ENCODE measurements at places on chromosomes 2 and 18. TPM values are rescaled to one million over a fixed set of nuclear protein-coding genes. Genes with fewer than 3 reads are reported as not detected.

- no peak overlapping the region for H3K4me3 ChIP-seq
- no peaks in the 10 kb centered on the region for H3K4me1 ChIP-seq
- no peak overlapping the region for H3K27ac ChIP-seq
- peak; percentile 1 for DNase-seq
- no peaks in the 10 kb centered on the region for H3K36me3 ChIP-seq
- H3K27me3 ChIP-seq, result no peaks in the 10 kb centered on the region
Measured at GRCh38 chr2:161873707-161874106, 200.3 kb downstream of the DPP4 start.

- H3K27me3 ChIP-seq, result no peaks in the 10 kb centered on the region
- no peak overlapping the region for H3K4me3 ChIP-seq
- no peak overlapping the region for H3K27ac ChIP-seq
- no peaks in the 10 kb centered on the region for H3K4me1 ChIP-seq
Measured at GRCh38 chr2:161019311-161019710, 140.9 kb upstream of the TANK start.

GRCh38 chr2:227125506-227125905 lies 38.5 kb downstream of the COL4A4 start:
- peaks cover 3% of the 10 kb centered on the region for H3K27me3 ChIP-seq
- H3K4me3 ChIP-seq, result no peak overlapping the region
- H3K36me3 ChIP-seq, result no peaks in the 10 kb centered on the region
- H3K4me1 ChIP-seq, result no peaks in the 10 kb centered on the region
- H3K27ac ChIP-seq, result no peak overlapping the region
- DNase-seq, result no peak

DNA sequence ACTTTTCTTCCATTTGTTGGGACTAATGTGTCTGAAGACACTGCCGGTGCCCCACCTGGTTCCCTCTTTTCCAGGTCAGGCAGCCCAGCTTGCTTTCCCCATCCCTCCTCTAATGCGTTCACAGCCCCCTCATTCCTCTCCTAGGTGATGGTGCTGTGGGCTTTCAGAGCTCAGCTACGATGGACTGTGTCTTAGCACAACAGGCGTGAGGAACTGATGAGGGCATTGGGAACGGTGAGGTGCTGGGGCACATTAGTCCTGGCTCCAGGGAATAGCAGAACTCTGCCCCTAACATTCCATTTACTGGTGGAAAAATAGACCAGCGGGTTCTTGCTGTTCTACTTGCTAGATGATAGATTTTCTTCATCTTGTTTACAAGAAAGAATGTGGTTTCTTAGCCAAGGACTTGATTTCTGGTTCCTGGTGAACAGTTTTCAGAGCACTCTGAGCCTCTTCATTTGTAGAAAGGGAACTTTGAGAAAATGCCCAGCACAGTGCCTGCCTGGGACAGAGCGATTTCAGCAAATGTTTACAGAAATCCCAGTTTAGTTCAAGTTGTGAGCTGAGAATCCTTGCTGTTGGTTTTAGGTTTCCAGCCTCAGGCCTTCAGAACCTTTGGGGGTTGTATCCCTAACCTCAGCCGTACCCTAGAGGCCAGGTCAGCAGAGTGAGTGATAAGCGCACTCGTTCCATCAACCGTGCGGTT lies 42.5 kb downstream of the LDLRAD4 start:
- H3K27ac ChIP-seq, result peak overlapping the region; percentile 40
- H3K4me1 ChIP-seq, result no peaks in the 10 kb centered on the region
- no peaks in the 10 kb centered on the region for H3K27me3 ChIP-seq

CDKL4 gene
- total RNA-seq, result 1.2 TPM

DNA sequence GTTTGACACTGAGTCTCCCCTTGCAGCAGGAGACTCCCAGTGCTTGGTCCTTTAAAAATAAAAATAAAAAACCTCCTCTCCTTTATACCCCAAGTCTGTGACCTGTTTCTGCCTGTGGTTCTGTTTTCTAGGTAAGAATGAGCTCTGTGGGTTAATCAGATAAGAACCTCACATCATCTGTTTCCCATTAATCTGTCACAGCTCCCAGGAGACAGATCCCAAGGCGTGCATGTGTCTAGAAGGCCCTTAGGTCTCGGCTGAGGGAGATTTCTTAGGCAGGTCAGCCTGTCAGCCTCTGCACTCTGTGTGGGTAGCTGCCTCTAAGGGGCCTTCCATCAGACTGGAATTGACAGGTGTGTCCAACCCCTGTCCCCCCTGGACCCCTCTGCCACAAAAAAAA lies 80.7 kb downstream of the FHOD3 start:
- no peaks in the 10 kb centered on the region for H3K36me3 ChIP-seq
- H3K4me1 ChIP-seq, result no peaks in the 10 kb centered on the region
- H3K27ac ChIP-seq, result no peak overlapping the region
- no peaks in the 10 kb centered on the region for H3K27me3 ChIP-seq

- no peak for DNase-seq
- H3K4me3 ChIP-seq, result no peak overlapping the region
- H3K4me1 ChIP-seq, result no peaks in the 10 kb centered on the region
- H3K27ac ChIP-seq, result no peak overlapping the region
- no peaks in the 10 kb centered on the region for H3K36me3 ChIP-seq
- no peaks in the 10 kb centered on the region for H3K27me3 ChIP-seq
Measured at GRCh38 chr2:129459200-129459876, 520.1 kb upstream of the RAB6C start.

REG3G gene
- total RNA-seq, result 8.8 TPM

- no peaks in the 10 kb centered on the region for H3K27me3 ChIP-seq
- H3K27ac ChIP-seq, result no peak overlapping the region
- no peak overlapping the region for H3K4me3 ChIP-seq
Measured at GRCh38 chr2:6826081-6826913, 39.4 kb downstream of the CMPK2 start.

GRCh38 chr18:56869189-56869777 lies 218.1 kb downstream of the WDR7 start:
- H3K4me3 ChIP-seq, result no peak overlapping the region
- no peak for DNase-seq
- H3K4me1 ChIP-seq, result no peaks in the 10 kb centered on the region
- no peaks in the 10 kb centered on the region for H3K27me3 ChIP-seq
